HuH-7.5 (cell line): ENCODE measurements at places on chromosomes 2 and 18.

DNA sequence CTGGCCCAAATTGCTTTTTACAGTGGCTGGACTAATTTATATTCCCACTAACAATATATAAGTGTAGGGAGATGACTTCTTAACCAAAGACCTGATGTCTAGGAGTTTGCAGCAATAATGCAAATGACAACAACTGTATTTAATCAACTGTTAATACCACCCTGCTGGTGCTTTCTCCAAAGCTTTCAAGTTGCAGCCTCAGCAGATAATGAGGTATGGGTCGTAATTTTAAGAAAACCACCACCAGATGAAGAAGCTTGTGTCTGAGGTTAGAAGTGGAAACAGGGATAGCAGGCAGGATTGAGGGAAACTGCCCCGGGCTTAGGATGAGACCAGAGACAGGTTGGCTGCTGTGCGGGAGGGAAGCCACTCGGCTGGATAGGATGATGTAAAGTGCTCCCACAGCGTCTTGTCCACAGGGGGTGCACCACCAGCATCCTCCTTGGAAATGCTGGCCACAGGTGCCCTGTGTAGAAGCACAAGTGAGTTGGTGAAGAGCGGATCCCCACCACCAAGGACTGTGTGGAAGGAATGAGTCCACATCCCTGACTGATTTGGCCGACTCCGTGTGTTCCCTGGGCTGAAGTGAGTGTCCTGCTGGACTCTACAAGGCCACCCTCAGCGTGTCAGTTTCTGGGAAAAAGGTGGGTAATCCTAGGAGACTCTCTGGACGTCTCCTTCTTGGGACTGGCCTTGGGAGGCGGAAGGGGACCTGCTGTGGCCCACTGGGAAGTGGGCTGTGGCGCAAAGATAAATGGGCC, 76.1 kb upstream of the SMAD2 start:
- no peak for DNase-seq

DNA sequence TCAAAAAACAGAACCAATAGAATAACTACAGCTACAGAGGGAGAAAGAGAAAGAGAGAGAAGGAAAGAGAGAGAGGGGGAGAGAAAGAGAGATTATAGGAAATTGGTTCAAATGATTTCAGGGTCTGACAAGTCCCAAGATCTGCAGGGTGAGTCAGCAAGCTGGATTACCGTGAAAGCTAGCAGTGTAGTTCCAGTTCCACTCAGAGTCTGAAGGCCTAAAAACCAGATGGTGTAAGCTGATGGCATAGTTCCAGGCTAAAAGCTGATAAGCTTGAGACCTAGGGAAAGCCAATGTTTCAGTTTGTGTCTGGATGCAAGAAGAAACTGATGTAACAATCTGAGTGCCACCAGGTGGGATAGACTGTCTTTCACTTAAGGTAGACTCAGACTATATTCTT, 397.7 kb downstream of the TRIB2 start:
- DNase-seq: no peak

DNA sequence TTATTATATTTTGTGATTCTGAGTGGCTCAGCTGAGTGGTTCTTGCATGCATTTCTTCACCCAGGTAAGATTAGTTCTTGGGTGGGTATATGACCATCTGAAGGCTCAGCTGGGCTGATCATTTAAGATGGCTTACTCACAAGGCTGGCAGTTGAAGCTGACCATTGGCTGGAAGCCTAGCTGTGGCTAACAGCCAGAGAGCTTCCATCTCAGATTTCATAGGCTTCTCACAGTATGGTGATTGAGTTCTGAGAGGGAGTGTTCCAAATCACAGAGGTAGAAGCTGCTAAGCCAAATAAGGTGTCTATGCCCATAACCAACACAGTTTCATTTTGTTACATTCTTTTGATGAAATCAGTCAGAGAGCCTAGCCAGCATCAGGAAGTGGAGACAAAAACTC, 117.4 kb upstream of the RPRM start:
- DNase-seq: no peak

DNA sequence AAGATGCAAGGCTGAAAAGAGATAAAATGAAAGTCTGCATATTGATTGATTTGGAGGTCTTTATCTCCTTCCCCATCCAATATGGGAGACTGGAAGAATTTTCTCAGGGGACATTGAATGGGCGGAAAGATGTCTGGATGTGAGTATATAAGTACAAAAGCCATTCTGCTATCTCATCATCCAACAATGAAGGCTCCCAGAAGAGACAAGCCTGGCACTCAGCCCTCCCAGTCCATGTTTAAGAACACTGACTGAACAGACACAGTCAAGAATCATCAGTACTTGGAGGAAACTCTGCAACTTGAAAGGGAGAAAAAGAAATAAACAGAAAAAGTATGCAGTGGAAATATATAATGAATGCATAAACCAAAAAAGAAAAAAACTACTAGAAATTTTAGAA, 80.9 kb downstream of the PTRHD1 start:
- no peak for DNase-seq

- no peak for DNase-seq
Observed at GRCh38 chr18:8513249-8513648, 96.0 kb upstream of the RAB12 start.

GRCh38 chr2:23690421-23691105, 236.4 kb downstream of the ATAD2B start:
- DNase-seq: no peak

DNA sequence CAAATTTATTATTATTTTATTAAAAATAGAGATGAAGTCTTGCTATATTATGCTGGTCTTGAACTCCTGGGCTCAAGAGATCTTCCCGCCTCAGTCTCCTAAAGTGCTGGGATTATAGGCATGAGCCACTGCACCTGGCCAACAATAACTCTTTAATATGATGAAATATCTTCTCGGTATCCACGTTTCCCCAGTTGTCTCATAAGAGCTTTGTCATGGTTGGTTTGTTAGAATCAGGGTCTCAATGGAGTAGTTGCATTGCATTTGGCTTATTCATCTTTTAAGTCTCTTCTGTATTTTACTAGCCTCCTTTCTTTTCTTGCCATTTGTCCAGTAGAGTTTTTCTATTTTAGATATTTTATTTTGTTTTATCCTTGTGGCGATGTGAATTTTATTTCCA, 32.7 kb upstream of the DLX2 start:
- DNase-seq: no peak

- no peak for DNase-seq
Observed at GRCh38 chr2:233290051-233290845, 17.4 kb upstream of the SAG start.
